ENCODE measurements at places on chromosomes 6 and 20.

DNA sequence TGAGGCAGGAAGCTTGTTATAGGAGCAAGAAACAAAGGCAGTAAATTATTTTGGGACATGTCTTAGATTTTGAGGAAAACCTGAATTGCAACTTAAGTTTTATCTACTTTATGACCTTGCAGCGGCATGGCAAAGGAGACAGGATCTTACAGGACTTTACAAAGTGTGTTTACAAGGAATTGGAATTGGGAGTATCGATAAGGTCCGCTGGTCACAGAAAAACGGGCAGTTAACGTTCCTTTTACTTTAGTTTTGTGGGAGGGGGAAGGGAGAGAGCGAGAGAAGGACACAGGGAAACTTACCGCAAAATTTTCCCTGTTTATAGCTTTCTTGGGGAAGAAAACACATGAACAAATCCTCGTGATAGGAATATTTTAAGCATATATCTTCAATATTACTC, 1607.2 kb downstream of the GRIK2 start:
- no peak for DNase-seq

GRCh38 chr20:15772826-15773225, 800.4 kb downstream of the KIF16B start:
- DNase-seq = no peak

GRCh38 chr6:138331984-138332383, 45.7 kb upstream of the SMIM28 start:
- DNase-seq = no peak

DNA sequence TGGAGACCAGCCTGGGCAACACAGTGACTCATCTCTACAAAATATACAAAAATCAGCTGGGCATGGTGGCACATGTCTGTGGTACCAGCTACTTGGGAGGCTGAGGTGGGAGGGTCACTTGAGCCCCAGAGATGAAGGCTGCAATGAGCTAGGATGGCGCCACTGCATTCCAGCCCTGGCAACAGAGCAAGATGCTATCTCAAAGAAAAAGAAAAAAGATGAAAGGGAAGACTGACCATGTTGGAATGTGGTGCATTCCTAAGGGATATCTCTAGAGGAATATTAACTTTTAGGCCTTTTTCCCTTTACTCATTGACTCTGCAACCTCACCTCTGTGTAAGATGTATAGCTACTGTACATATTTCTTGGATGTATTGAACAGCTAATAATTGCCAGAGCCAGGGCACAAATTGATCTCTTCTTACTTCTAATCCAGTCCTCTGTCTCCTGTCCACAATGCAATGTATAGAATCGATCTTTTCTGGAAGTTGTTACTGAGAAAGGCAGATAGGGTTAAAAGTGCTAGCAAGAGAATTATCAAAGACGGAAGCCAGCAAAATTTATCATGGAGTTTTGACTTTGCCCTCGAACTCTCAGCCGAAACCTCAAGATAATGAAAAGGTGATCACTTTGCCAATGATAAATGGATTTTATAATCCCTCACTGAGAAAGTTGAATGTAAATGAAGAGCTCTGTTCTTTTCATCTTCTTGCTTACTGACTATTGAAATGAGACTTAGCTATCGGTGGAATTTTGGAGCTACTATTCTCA, 46.3 kb downstream of the GCNT2 start:
- no peak for DNase-seq

- no peak for DNase-seq
These were observed 13.8 kb downstream of the CCN5 start for GRCh38 chr20:44728801-44729443.

GRCh38 chr20:33897313-33897912, 86.3 kb downstream of the CHMP4B start:
- DNase-seq = no peak

DNA sequence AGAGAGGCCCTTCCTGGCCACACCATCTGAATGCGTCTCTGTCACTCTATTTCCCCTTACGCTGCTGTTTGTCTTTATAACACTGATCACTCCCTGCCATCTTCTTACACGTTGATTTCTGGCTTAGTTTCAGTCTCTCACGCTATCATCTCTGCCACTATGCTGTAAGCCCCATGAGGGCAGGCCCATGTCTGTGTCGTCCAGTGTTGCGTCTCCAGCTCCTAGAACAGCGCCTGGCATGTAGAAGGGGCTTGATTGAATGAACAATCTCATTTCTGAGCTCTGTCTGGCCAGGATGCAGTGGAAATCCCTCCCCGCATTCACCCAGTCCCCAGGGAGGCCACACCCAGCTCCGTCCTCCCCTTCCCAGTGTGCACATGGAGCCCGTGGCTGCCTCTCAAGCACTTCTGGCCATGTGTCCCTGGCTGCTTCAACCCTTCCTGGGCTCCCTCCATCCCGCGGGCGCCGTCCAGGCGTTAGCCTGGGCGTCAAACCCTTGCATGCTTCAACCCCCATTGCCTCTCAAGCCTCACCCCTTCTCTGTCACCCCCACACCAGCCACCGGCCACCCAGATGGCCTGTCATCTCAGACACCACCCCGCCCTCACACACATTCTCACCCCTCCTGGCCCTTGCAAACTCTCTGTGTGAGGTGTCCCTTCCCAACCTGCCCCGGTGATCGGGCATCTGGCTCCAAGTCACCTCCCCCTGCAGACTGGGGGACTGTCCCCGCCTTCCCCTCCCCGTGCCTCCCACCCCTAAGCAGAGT, 71.1 kb downstream of the SRC start:
- DNase-seq = no peak

DNA sequence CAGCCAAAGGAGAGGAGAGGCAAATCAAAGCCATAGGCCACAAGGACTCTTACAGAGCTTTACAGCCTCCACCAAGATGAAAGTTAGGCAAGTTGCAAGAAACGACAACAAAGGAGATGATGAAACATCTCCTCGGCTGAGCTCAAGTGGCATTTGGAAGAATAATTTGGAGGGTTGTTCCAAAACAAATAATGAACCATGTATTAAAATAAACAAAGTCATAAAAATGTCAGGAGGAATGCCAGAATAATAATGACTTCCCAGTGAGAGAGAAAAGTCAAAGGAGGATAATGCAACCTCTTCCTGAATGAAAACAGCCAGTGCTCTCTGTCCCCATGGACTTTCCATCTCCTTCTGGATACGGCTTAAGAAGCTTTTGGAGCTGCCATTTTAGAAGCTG, 371.4 kb upstream of the ID4 start:
- no peak for DNase-seq

Data from skin of body (tissue), 3 donors.